Glomerular endothelial cell (primary cell): ENCODE measurements at places on chromosomes 2 and 18. TPM values are rescaled to one million over a fixed set of nuclear protein-coding genes. Genes with fewer than 3 reads are reported as not detected.

The VAMP8 gene
- total RNA-seq: 14.1 and 20.5 TPM in 2 replicates

The CAD gene
- total RNA-seq: 41.1 and 56.5 TPM in 2 replicates

The GKN1 gene
- total RNA-seq: not detected in 2 replicates

The UGT1A10 gene
- not detected in 2 replicates for total RNA-seq

The PAIP2B gene
- total RNA-seq: 0.47 and 0.87 TPM in 2 replicates

The USP40 gene
- total RNA-seq: 24.8 and 27.5 TPM in 2 replicates

The MAP2 gene
- 8.8 and 12.9 TPM in 2 replicates for total RNA-seq

The ALPP gene
- total RNA-seq: not detected in 2 replicates

The CHST10 gene
- total RNA-seq: 13.4 and 15.6 TPM in 2 replicates

The XPO1 gene
- total RNA-seq: 88.4 and 101 TPM in 2 replicates

The DLGAP1 gene
- total RNA-seq: 1.6 and 2.0 TPM in 2 replicates

The SERPINB7 gene
- total RNA-seq: 0.58 and 0.82 TPM in 2 replicates

The DCDC2C gene
- total RNA-seq: not detected in 2 replicates

The PTPRM gene
- 124 and 256 TPM in 2 replicates for total RNA-seq

The CCDC74B gene
- 1.2 and 2.2 TPM in 2 replicates for total RNA-seq

The ITPRIPL1 gene
- 2.0 and 3.0 TPM in 2 replicates for total RNA-seq

The GTF2A1L gene
- total RNA-seq: 0.29 TPM in 1 of 2 replicates, not detected in the other

The MORN2 gene
- 8.4 and 11.4 TPM in 2 replicates for total RNA-seq

The TNFAIP6 gene
- 0.82 TPM in 1 of 2 replicates, not detected in the other for total RNA-seq

The STRADB gene
- 17.0 and 25.0 TPM in 2 replicates for total RNA-seq

The TTC31 gene
- 14.1 and 37.5 TPM in 2 replicates for total RNA-seq

The AQP12A gene
- not detected in 2 replicates for total RNA-seq

The ACVR1C gene
- 0.06 and 0.15 TPM in 2 replicates for total RNA-seq
